ENCODE measurements at places on chromosomes 5 and 9. TPM values are rescaled to one million over a fixed set of nuclear protein-coding genes. Genes with fewer than 3 reads are reported as not detected.

DNA sequence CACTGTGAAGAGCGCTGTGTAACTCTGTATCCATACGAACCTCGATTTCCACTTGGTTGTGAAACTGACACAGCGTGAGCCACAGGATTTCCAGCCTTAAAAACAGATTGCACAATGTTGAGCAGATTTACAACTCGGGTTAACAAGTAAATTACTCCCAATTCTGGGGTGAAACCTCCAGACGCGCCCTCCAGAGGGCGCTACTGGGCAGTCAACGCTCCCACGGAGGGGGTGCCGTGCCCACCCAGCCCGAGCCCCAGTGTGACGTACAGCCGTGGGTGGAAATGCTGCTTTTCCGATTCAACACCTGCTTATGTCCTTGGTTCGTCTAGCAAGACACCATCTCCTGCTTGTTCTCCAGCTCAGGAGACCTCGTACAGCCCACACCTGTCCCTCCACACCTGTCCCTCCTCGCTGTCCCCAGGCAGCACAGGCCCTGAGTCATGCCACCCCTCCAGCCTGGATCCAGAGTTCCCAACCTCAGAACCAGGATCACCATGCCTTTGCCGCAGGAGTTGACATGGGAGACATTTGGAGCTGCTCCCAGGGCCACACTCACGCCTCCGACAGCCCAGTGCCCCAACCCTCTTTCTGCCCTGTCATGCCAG, 34.4 kb upstream of the SLC6A3 start:
- no peaks in the 10 kb centered on the region for H3K27me3 ChIP-seq
- peak; percentile 90 for DNase-seq
- H3K4me3 ChIP-seq = no peak overlapping the region
- H3K36me3 ChIP-seq = peaks cover 89% of the 10 kb centered on the region

GRCh38 chr9:2174306-2174705, 159.2 kb downstream of the SMARCA2 start:
- no peak for DNase-seq
- peaks cover 6% of the 10 kb centered on the region for H3K36me3 ChIP-seq
- H3K27me3 ChIP-seq = no peaks in the 10 kb centered on the region
- no peaks in the 10 kb centered on the region for H3K4me1 ChIP-seq
- no peak overlapping the region for H3K4me3 ChIP-seq
- H3K27ac ChIP-seq = no peak overlapping the region

FOXD4L4 gene
- total RNA-seq = not detected

GRCh38 chr9:129142138-129142935, 31.1 kb downstream of the PTPA start:
- peaks cover 100% of the 10 kb centered on the region for H3K4me1 ChIP-seq
- no peak for DNase-seq
- no peak overlapping the region for H3K4me3 ChIP-seq
- H3K27me3 ChIP-seq = no peaks in the 10 kb centered on the region
- H3K27ac ChIP-seq = peak overlapping the region; percentile 97

CDH9 gene
- total RNA-seq = not detected

DNA sequence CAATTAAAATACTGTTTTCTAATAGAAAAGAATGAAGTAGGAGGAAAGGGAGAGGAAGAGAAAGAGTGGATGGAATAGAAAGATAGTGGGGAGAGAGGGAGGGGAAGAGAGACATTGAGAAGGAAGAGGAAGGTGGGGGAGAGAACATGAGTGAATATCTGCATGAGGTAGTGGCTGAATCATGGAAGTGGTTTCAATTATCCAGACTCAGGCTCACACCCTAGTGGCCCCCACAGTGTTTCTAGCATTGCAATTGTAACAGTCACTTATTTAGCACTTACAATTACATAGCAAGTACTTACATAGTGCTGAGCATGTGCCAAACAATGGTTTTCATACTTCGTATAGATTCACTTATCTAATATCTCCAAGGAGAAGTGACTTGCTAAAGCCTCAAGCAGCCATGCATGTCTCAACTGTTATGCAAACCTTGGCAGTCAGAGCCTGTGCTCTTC, 72.7 kb downstream of the CAST start:
- no peak overlapping the region for H3K27ac ChIP-seq
- no peaks in the 10 kb centered on the region for H3K27me3 ChIP-seq
- no peaks in the 10 kb centered on the region for H3K4me1 ChIP-seq

- no peaks in the 10 kb centered on the region for H3K36me3 ChIP-seq
- no peak for DNase-seq
- peak overlapping the region; percentile 63 for H3K27ac ChIP-seq
- H3K27me3 ChIP-seq = no peaks in the 10 kb centered on the region
Measured at GRCh38 chr9:27460226-27461023, 63.7 kb upstream of the IFNK start.

GRCh38 chr5:169393907-169394306, 93.0 kb upstream of the SLIT3 start:
- no peaks in the 10 kb centered on the region for H3K4me1 ChIP-seq
- H3K4me3 ChIP-seq = no peak overlapping the region
- H3K36me3 ChIP-seq = no peaks in the 10 kb centered on the region
- H3K27me3 ChIP-seq = no peaks in the 10 kb centered on the region

HMMR gene
- 5.4 TPM for total RNA-seq

IL13 gene
- not detected for total RNA-seq

SPINK14 gene
- not detected for total RNA-seq

NXNL2 gene
- total RNA-seq = not detected

DNA sequence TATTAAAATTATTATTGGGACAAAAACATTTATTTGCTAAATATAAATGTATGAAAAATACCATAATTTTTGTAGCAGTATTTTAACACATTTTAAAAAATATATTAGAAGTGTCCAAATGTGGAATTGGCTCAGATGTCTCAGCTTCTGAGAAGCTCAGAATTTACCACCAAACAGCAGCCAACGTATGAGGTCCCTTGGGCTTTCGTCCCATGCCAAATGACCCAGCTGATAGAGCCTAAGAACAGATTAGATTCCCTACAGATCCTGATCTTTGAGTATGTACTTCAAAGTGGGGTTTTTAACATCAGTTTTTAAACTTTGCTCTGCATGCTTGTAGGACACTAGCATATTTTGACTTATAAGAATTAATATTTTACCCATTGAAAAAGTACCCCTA, 77.3 kb upstream of the RPS23 start:
- no peak overlapping the region for H3K27ac ChIP-seq
- H3K27me3 ChIP-seq = no peaks in the 10 kb centered on the region
- no peaks in the 10 kb centered on the region for H3K36me3 ChIP-seq
- H3K4me1 ChIP-seq = peaks cover 46% of the 10 kb centered on the region
- no peak for DNase-seq
- no peak overlapping the region for H3K4me3 ChIP-seq

- no peaks in the 10 kb centered on the region for H3K36me3 ChIP-seq
- no peaks in the 10 kb centered on the region for H3K27me3 ChIP-seq
- no peak overlapping the region for H3K4me3 ChIP-seq
Measured at GRCh38 chr5:98109561-98110006, 663.9 kb upstream of the RGMB start.

DNA sequence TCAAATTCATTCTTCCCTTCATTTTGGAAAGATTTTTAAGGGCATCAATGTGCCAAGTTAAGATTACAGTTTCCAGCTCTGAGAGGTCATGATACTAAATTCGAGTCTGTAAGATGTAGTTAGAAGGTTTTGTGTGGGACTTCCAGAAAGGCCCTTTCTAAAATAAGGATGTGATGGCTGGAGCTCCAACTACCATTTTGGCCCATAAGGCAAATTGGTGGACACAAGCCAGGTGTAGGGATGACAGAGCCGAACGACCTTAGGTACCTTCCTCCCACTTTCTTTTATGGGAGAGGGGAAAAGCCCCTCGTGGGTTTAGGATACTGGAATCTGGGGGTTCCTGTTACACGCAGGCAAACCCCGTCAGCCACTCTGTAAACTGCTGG, 54.3 kb upstream of the PTPDC1 start:
- no peak for DNase-seq
- H3K4me3 ChIP-seq = peak overlapping the region; percentile 70
- peaks cover 25% of the 10 kb centered on the region for H3K4me1 ChIP-seq
- H3K27ac ChIP-seq = peak overlapping the region; percentile 78
- no peaks in the 10 kb centered on the region for H3K36me3 ChIP-seq

CER1 gene
- total RNA-seq = not detected

GRCh38 chr9:134811673-134812342, 68.8 kb upstream of the FCN2 start:
- no peak for DNase-seq
- no peaks in the 10 kb centered on the region for H3K36me3 ChIP-seq
- no peak overlapping the region for H3K4me3 ChIP-seq
- no peaks in the 10 kb centered on the region for H3K4me1 ChIP-seq
- no peaks in the 10 kb centered on the region for H3K27me3 ChIP-seq

GRCh38 chr9:134461426-134461982, 135.2 kb downstream of the RXRA start:
- no peak overlapping the region for H3K27ac ChIP-seq
- H3K36me3 ChIP-seq = no peaks in the 10 kb centered on the region
- H3K4me1 ChIP-seq = peaks cover 30% of the 10 kb centered on the region
- DNase-seq = no peak
- H3K27me3 ChIP-seq = peaks cover 8% of the 10 kb centered on the region

- H3K36me3 ChIP-seq = peaks cover 95% of the 10 kb centered on the region
- peak overlapping the region; percentile 6 for H3K27ac ChIP-seq
- H3K4me1 ChIP-seq = peaks cover 98% of the 10 kb centered on the region
Measured at GRCh38 chr5:150523472-150524350, 15.8 kb downstream of the NDST1 start.

DNA sequence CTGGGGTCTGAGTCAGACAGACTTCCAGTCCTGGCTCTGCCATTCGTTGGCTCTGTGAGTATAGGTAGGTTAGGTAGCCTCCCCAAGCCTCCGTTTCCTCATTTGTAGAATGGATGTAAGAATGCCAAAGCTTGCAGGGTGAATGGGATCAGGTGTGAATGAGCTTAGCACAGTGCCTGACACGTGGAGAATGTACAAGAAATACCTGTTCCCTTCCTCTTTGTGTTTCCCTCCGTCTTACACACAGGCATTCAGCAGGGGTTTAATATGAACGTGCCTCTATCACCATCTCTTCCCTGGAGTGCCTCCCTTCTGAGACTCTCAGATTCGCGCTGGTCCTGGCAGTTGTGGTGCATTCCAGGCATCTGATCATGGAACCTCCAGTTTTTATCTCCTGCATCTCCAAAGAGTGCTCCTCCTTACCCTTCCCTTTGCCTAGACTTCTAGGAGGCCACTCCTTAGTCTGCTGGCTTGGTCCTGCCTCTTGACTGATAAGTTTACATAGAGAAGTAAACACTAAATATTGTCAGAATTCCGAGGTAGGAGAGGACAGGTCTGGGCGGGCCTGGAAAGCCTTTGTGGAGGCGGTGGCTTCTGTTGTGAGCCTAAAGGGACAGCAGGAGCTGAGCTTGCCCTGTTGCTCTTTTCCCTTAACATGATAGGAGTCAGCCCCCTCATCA, 199.4 kb downstream of the AOPEP start:
- H3K4me1 ChIP-seq = peaks cover 7% of the 10 kb centered on the region
- no peaks in the 10 kb centered on the region for H3K27me3 ChIP-seq
- H3K4me3 ChIP-seq = no peak overlapping the region
- DNase-seq = no peak
- H3K27ac ChIP-seq = no peak overlapping the region

- H3K4me1 ChIP-seq = peaks cover 63% of the 10 kb centered on the region
- no peak for DNase-seq
- no peaks in the 10 kb centered on the region for H3K36me3 ChIP-seq
Measured at GRCh38 chr9:136551401-136552116, 5.7 kb upstream of the NOTCH1 start.

GRCh38 chr9:38662763-38663593, 42.6 kb upstream of the ANKRD18A start:
- H3K27me3 ChIP-seq = no peaks in the 10 kb centered on the region
- H3K4me1 ChIP-seq = no peaks in the 10 kb centered on the region
- H3K27ac ChIP-seq = no peak overlapping the region
- H3K4me3 ChIP-seq = no peak overlapping the region
- no peak for DNase-seq

ADGRD2 gene
- not detected for total RNA-seq

GRCh38 chr9:126093771-126094170, 232.9 kb upstream of the MVB12B start:
- H3K36me3 ChIP-seq = no peaks in the 10 kb centered on the region
- H3K4me1 ChIP-seq = no peaks in the 10 kb centered on the region
- H3K27me3 ChIP-seq = no peaks in the 10 kb centered on the region
- DNase-seq = no peak

SLC6A7 gene
- not detected for total RNA-seq

- H3K36me3 ChIP-seq = no peaks in the 10 kb centered on the region
- H3K27me3 ChIP-seq = no peaks in the 10 kb centered on the region
- no peak for DNase-seq
- no peak overlapping the region for H3K27ac ChIP-seq
Measured at GRCh38 chr5:128513806-128514205, 24.2 kb downstream of the FBN2 start.

DNA sequence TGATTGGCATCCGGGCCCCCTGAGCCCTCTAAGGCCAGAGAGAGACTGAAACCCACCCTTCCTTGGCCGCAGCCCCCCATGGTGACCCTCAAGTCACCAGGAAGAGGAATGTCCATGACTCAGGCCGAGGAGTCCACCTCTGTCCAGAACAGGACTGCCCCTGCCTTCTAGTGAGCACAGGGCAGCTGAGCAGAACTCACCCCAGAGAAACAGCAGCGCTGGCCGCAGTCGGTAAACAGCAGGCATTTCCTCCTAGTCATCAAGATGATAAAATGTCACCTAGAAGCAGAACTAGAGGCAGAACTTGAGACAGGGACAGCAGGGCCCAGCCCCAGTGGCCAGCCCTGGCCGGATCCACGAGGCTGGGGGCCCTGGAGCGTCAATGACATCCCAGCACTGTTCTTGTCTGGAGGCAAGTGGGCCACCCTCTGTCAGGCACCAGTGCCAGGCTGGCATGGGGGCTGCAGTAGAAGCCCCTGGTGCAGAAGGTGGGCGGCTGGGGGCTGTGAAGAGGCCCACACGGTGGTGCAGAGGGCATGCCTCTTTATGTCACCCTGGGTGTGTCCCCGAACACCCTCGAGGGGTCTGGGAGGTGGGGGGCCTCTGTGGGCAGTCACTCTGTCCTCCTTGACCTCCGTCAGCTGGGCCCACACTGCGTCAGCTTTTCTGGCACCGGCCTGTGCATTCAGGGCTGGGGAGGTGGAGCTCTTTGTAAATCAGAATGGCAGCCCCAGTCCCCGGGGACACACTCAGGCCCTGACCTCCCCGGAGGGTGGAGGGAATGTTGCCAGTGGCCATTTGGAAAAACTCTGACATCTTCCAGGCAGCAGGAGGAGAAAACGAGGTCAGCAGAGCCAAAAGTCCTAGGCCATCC, 83.0 kb downstream of the NTNG2 start:
- no peak for DNase-seq
- no peaks in the 10 kb centered on the region for H3K36me3 ChIP-seq
- peaks cover 23% of the 10 kb centered on the region for H3K4me1 ChIP-seq
- no peak overlapping the region for H3K4me3 ChIP-seq

PCDHGB2 gene
- 3.5 TPM for total RNA-seq

GRCh38 chr5:176747670-176748072, 62.7 kb upstream of the UNC5A start:
- H3K36me3 ChIP-seq = no peaks in the 10 kb centered on the region
- H3K27ac ChIP-seq = no peak overlapping the region
- H3K4me1 ChIP-seq = peaks cover 28% of the 10 kb centered on the region
- no peak overlapping the region for H3K4me3 ChIP-seq

PNPLA7 gene
- total RNA-seq = 22.7 TPM

DNA sequence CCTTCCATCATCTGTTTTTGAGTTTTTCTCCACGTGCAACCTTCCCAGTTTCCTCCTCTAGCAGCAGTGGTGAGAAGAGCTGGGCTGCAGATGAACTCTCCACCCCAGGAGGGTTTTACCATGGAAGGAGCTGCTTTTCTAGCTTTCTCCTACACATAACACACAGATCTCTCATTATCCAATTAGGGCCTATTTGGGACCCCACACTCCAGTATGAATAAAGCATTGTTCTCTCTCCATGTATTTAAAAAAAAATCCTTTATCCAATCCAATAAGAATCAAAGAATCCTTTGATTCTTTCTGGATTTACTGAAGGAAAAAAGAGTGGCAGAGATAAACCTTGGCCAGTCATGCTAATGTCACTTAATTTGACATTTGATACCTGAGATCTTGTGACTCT, 31.6 kb upstream of the NAA35 start:
- H3K4me3 ChIP-seq = no peak overlapping the region
- no peaks in the 10 kb centered on the region for H3K4me1 ChIP-seq
- H3K36me3 ChIP-seq = no peaks in the 10 kb centered on the region
- no peak overlapping the region for H3K27ac ChIP-seq

TMOD1 gene
- 2.4 TPM for total RNA-seq

Data from spleen (tissue), 13 donors.